ENCODE measurements at places on chromosomes 13 and 19.

DNA sequence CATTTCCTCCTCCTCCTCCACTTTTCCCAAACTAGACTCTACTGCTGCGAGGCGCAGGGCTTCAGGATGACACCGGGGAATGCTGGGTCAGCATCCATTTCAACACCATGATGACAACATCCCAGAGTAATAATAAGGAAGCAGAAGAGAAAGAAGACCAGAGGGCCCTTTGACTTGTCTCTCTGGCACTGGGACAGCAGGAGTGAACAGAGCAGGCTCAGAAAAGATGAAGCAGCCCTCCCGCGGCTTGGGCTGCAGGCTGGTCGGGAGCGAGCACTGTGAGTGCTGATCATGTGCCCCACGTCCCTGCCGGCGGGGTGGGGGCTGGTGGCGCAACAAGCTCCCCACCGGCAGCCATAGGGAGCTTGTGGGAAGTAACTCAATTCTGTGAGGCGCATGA, 30.5 kb downstream of the RANBP3 start:
- DNase-seq = no peak

GRCh38 chr13:91216928-91217700, 130.4 kb upstream of the MIR17HG start:
- no peak for DNase-seq

GRCh38 chr13:87123987-87124784, 547.0 kb upstream of the SLITRK5 start:
- no peak for DNase-seq

GRCh38 chr19:17626456-17627015, 61.6 kb downstream of the UNC13A start:
- no peak for DNase-seq

- DNase-seq = no peak
These were observed 279.9 kb downstream of the SLITRK6 start for GRCh38 chr13:85519363-85519762.

GRCh38 chr13:36715841-36716240, 42.0 kb downstream of the SERTM1 start:
- DNase-seq = no peak
